Activated CD4-positive, alpha-beta T cell treated with anti-CD3 and anti-CD28 coated beads for 36 hours (primary cell): ENCODE measurements at places on chromosomes 12 and 14.

- H3K36me3 ChIP-seq: no peaks in the 10 kb centered on the region
- no peak overlapping the region for H3K4me3 ChIP-seq
- no peak for DNase-seq
Measured at GRCh38 chr14:29584992-29585391, 342.7 kb downstream of the PRKD1 start.

DNA sequence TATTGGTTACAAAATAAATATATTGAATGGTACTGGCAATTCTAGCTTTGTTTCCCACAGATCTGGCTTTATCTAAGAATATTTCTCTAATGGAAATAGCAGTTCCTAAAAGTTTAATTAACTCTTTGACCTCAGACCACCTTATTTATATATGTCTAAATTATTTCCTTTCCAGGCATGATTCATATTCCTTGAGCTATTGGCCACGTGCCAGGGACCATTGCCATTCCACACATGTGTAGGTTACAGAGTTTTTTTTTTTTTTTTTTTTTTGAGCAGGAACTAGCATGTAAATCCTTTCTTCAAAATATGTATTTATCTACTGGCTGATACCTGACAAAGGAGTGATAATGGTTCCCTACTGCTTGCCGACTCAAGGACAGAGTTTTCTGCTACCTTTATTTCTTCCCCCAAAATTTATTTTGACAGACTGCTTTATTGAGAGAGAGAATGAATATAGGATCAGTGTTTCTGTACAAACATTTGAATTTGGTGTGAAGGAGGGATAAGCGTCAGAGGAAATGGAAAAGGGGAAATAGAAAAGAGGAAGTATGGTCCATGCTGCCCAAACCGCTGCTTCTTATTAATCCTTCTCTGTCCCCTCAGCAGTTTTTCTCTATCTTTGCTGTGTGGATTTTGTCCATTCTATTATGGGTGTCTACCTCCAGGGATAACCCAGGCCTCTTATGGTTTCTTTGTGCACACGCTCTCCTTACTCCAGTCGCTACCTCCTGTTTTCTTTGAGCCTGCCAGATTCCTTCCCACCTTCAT, 36.4 kb downstream of the PDE3A start:
- no peaks in the 10 kb centered on the region for H3K36me3 ChIP-seq
- H3K4me3 ChIP-seq: no peak overlapping the region
- H3K27ac ChIP-seq: no peak overlapping the region

DNA sequence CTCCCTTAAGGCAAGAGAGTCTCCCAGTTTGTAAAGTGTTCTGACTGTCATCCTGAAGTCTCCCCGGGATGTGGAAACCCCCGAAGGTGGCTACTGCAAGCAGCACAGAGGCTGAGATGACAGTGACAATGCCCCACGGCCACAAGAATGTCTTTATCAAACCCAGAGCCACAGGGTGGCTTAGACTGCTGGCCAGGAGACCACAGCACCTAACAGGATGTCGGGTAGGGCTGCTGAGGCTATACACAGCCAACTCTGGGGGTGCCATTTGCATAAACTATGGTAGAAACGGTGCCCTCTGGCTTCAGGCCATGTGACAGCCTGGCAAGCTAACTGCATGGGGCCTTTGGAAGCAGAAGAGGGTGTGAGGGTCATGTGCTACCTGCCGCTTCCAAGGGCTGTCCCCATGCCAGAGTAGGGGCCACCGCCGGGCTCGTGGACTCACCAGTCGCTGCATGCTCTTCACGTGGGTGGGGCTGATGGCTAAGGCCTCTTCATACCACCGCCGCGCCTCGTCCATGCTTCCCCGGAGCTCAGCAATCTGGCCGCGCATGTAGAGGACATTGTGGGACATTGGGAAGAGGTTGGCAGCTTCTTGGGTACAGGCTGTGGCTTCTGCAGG, 180.9 kb downstream of the CALM1 start:
- no peak overlapping the region for H3K27ac ChIP-seq
- DNase-seq: no peak
- no peak overlapping the region for H3K4me3 ChIP-seq
- H3K36me3 ChIP-seq: no peaks in the 10 kb centered on the region
- H3K27me3 ChIP-seq: no peaks in the 10 kb centered on the region

- DNase-seq: no peak
- H3K4me3 ChIP-seq: no peak overlapping the region
- H3K27me3 ChIP-seq: peaks cover 5% of the 10 kb centered on the region
- H3K36me3 ChIP-seq: no peaks in the 10 kb centered on the region
- peaks cover 27% of the 10 kb centered on the region for H3K4me1 ChIP-seq
- peak overlapping the region; percentile 81 for H3K27ac ChIP-seq
Measured at GRCh38 chr12:52836491-52837412, 2.6 kb upstream of the KRT79 start.

DNA sequence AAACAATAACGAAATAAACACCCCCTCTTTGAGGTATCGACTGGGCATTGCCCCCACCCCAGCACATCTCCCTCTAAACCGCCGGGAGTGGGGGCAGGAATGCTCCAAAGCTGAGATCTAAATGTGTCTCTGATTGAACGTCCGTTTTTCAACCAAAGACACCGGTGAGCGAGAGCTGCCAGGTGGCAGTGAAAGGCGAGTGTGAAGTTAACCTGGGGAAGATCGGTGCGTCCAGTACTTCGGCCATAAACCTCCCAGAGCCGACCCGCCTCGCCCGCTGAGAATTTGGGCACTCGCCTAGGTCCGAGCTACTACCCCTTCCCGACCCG, 625 bp downstream of the ANGEL1 start:
- peaks cover 24% of the 10 kb centered on the region for H3K36me3 ChIP-seq
- no peaks in the 10 kb centered on the region for H3K27me3 ChIP-seq
- H3K4me3 ChIP-seq: peak overlapping the region; percentile 97

DNA sequence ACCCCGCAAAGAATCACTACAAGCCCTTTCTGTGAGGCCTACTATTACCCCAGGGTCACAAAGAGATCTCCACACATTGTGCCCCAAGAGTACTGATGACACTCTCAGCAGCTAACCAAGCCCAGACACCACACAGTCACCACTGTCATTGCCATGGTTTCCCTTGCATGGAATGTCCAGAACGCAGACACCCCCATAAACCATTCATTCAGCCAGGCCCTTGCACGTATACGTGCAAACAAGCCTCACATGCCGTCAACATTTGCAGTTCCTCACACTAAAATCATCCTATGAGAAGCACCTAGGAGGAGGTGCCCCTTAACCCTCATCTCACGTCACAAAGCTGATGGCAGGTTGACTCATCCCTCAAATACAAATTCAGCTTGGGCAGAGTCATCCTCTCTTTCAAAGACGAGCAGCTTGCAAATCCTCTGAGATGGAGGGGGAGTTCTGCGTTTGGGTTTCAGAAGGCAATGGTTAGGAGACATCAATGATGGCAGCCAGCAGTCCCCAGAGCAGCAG, 17.1 kb upstream of the KRT77 start:
- peaks cover 2% of the 10 kb centered on the region for H3K27me3 ChIP-seq
- no peak overlapping the region for H3K27ac ChIP-seq
- no peak overlapping the region for H3K4me3 ChIP-seq

DNA sequence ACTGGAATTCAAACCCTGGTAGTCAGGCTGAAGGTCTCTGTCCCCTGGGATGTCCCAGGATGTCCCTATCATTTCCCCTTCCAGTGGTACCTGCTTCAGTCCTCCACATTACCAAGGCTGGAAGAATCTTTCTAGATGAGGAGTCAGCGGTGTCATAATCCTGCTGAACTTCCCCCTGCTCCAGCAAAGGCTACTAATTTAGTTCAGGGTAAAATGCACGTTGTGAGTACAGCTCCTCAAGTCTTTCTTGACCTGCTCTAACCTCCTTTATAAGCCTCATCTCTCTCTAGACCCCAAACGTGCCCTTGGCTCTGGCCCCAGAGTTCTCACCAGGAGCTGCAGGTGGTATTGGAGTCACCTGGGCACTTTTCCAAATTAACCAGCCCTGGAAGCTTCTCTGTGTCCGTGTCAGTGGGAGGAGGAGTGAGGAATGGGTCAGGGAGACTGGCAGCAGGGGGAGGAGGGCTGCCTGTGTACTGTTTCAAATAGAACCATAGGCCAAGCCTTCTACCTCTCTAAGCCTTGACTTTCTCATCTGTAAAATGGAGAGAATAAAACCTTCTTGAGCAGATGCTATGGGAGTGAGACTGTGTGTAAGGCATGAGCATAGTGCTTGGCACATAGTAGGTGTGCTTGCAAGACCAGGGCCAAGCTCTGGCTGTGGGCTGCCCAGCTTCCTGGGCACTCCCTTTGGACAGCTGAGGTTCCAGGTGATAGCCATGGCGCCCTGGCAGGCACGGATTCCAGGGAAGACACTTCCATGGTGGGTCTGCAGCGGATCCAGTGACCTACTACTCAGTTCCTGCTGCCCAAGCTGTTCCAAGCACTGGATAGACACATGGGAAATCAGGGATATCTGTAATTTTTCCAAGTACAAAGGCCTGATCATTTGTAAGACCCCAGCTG, 24.5 kb downstream of the ASB2 start:
- H3K36me3 ChIP-seq: peaks cover 19% of the 10 kb centered on the region
- peaks cover 66% of the 10 kb centered on the region for H3K4me1 ChIP-seq
- H3K27ac ChIP-seq: no peak overlapping the region

- H3K27ac ChIP-seq: no peak overlapping the region
- H3K4me3 ChIP-seq: no peak overlapping the region
- no peaks in the 10 kb centered on the region for H3K27me3 ChIP-seq
- peaks cover 2% of the 10 kb centered on the region for H3K36me3 ChIP-seq
- DNase-seq: peak; percentile 16
Measured at GRCh38 chr12:67415473-67415872, 146.3 kb downstream of the CAND1 start.

- H3K4me3 ChIP-seq: no peak overlapping the region
- no peaks in the 10 kb centered on the region for H3K4me1 ChIP-seq
- peaks cover 8% of the 10 kb centered on the region for H3K36me3 ChIP-seq
- H3K27ac ChIP-seq: no peak overlapping the region
Measured at GRCh38 chr14:45044638-45045037, 39.3 kb upstream of the PRPF39 start.

GRCh38 chr14:61860294-61860918, 98.2 kb downstream of the SNAPC1 start:
- H3K27ac ChIP-seq: no peak overlapping the region
- no peaks in the 10 kb centered on the region for H3K36me3 ChIP-seq
- peaks cover 5% of the 10 kb centered on the region for H3K4me1 ChIP-seq
- peak; percentile 86 for DNase-seq
- H3K4me3 ChIP-seq: no peak overlapping the region
- H3K27me3 ChIP-seq: peaks cover 14% of the 10 kb centered on the region

DNA sequence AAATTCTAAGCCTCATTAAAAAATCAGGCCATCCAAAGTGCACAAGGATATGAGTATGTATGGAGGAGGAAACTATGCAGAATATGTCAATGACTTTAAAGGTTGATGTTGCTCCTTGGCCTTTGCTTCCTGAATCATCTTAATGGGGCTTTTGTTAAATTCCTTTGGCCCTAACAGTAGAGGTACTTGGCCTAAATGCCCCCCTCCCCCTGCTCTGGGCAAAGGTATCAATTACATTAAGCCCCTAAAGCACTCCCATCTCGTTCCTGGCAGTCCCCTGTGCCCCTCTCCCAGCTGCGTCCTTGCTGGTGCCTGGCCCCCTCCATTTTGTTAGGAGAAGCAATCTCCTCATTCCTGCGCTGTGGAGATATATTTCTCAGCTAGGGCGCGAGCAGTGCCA, 4.8 kb downstream of the COPZ1 start:
- H3K36me3 ChIP-seq: peaks cover 4% of the 10 kb centered on the region
- H3K4me3 ChIP-seq: no peak overlapping the region
- no peaks in the 10 kb centered on the region for H3K27me3 ChIP-seq

- H3K4me3 ChIP-seq: no peak overlapping the region
- H3K27me3 ChIP-seq: no peaks in the 10 kb centered on the region
Measured at GRCh38 chr12:42812086-42812485, 222.5 kb upstream of the PRICKLE1 start.

DNA sequence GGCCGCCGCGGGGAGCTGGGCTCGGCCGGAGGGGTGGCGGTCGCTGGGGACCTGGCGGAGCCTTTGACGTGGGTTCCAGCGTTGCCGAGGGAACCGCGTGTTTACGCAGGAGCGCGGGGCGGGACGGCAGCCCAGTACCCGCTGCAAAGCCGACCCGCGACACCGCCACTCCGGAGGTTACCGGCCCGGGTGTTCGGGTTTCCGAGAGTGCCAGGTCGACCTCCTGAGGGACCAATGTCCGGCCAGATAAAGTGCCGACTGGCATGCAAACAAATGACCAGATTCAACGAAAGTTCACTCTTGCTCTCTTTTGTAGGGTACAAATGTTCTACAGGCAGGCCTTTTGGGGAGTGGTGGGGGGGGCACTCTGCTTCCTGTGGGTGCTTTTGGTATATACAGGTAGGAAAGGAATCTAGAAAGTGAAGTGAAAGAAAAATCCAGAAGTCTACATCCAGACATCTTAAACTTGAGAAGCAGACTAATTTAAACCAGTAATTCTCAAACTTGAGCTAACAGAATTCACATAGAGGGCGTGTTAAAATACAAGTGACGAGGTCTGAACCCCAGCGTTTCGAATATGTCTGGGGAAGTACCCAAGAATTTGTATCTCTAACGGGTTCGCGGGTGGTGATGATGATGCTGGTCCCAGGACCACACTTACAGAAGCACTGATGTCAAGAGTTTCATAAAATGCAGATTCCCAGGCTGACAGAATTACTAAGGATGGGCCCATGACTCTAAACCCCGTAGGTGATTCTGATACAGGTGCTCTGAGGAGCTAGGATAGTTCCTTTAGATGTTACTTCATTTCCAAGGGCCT, at the start of gene GPR135:
TSS of gene GPR135 (minus strand) at position 65 of the 820 bp plus-strand sequence. CDS start 154 bp downstream, outside the sequence.
- H3K4me1 ChIP-seq: peaks cover 7% of the 10 kb centered on the region
- peak within 1 kb of the TSS; percentile 73 for H3K4me3 ChIP-seq
- H3K27me3 ChIP-seq: peaks cover 3% of the 10 kb centered on the region
- H3K36me3 ChIP-seq: peaks cover 9% of the 10 kb centered on the region

- no peak overlapping the region for H3K4me3 ChIP-seq
- no peaks in the 10 kb centered on the region for H3K36me3 ChIP-seq
- no peak for DNase-seq
- no peaks in the 10 kb centered on the region for H3K4me1 ChIP-seq
- H3K27ac ChIP-seq: no peak overlapping the region
Measured at GRCh38 chr12:114547636-114548035, 136.3 kb downstream of the TBX3 start.

GRCh38 chr14:36747411-36748184, 85.9 kb downstream of the PAX9 start:
- no peak overlapping the region for H3K27ac ChIP-seq
- no peaks in the 10 kb centered on the region for H3K4me1 ChIP-seq
- peaks cover 3% of the 10 kb centered on the region for H3K27me3 ChIP-seq
- DNase-seq: no peak
- H3K36me3 ChIP-seq: no peaks in the 10 kb centered on the region

- no peaks in the 10 kb centered on the region for H3K36me3 ChIP-seq
- no peaks in the 10 kb centered on the region for H3K4me1 ChIP-seq
- peaks cover 4% of the 10 kb centered on the region for H3K27me3 ChIP-seq
- H3K4me3 ChIP-seq: no peak overlapping the region
Measured at GRCh38 chr14:59699442-59699841, 122.8 kb upstream of the CCDC175 start.

- no peaks in the 10 kb centered on the region for H3K36me3 ChIP-seq
- DNase-seq: no peak
- H3K27me3 ChIP-seq: no peaks in the 10 kb centered on the region
- H3K4me1 ChIP-seq: no peaks in the 10 kb centered on the region
Measured at GRCh38 chr12:71061451-71061850, 96.3 kb downstream of the TSPAN8 start.

DNA sequence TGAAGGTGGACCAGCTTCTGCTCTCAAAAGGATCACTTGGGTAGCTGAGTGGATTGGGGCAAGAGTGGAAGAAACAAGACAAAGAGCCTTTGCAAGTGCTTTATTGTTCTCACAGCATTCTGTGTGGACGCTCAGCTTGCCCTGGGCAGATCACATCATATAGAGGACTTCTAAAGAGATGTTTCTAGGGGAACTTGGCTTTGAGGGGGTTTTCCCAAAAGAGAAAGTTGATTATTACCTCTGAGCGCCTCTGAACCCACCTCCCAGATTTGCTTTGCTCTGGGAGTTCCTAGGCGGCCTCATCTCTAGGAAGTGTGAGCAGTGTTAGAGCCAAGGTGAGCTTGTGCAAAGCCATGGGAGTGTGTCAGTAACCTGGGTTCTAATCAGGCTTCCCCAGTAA, 81.7 kb downstream of the RIN3 start:
- H3K4me3 ChIP-seq: no peak overlapping the region
- peaks cover 17% of the 10 kb centered on the region for H3K4me1 ChIP-seq
- no peaks in the 10 kb centered on the region for H3K27me3 ChIP-seq
